ENCODE measurements at places on chromosomes 16 and 17.

- no peak for DNase-seq
These were observed 202 bp downstream of the CEP131 start for GRCh38 chr17:81222620-81222905.

GRCh38 chr17:55334285-55334684, 69.5 kb downstream of the HLF start:
- peak; percentile 63 for DNase-seq

- DNase-seq, result no peak
These were observed 80.2 kb downstream of the GP2 start for GRCh38 chr16:20247076-20247475.

GRCh38 chr16:55189682-55190636, 134.0 kb upstream of the IRX6 start:
- DNase-seq, result no peak

- DNase-seq, result no peak
These were observed 23.0 kb upstream of the TMEM132E start for GRCh38 chr17:34556384-34556783.

- no peak for DNase-seq
These were observed 106.7 kb downstream of the STX8 start for GRCh38 chr17:9468937-9469336.

- DNase-seq, result no peak
These were observed 41.3 kb downstream of the ABCA10 start for GRCh38 chr17:69187294-69187693.

Measured in AG10803 (cell line).